AG09319 (cell line): ENCODE measurements at places on chromosomes 11 and 22.

DNA sequence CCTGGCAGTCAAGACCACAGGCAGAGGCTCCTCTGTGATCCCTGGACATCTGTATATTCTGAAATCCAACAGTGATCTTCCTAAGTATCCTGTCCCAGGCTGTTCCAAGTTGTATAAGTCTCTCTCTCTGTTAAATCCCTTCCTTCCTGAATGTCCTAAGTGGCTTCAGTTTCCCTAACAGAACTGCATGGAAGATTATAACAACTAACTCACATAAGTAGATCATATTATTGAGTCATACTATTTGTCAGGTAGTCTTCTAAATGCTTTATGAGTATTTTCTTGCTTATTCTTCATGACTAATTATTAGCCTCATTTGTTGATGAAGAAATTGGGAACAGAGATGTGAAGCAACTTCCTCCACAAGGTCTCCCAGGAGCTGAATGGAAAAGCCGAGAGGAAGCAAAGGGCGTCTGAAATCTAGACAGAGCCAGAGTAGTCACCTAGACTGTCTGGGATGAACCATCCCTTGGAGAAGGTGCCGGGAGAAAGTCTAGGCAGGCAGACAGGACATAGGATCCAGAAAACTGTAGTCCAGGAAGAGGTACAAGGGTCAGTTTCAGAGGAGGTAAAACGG lies 93.2 kb upstream of the FAT3 start:
- DNase-seq: no peak

GRCh38 chr11:107271425-107271824 lies 186.2 kb downstream of the CWF19L2 start:
- no peak for DNase-seq

GRCh38 chr11:96357794-96358193 lies 14.8 kb upstream of the MAML2 start:
- no peak for DNase-seq

- no peak for DNase-seq
Measured at GRCh38 chr11:128776424-128777284, 82.8 kb downstream of the FLI1 start.

DNA sequence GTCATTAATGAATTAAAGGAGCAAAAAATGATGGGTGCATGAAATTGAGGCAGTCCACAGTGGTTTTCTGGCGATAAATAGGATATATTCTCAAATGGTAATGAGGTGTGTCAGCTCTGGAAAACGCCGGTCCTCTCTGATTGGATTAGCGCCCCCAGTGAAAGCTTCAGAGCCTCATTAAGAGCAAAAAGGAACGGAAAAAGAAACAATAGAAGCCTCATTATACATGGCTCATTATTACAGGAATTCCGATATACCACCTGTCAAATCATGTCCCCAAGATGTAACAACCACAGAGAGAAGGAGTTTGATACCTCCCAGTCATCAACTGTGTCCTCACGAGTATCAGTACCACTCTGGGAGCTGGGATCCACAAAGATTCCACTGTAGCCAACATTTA lies 175.7 kb upstream of the PITPNB start:
- no peak for DNase-seq

DNA sequence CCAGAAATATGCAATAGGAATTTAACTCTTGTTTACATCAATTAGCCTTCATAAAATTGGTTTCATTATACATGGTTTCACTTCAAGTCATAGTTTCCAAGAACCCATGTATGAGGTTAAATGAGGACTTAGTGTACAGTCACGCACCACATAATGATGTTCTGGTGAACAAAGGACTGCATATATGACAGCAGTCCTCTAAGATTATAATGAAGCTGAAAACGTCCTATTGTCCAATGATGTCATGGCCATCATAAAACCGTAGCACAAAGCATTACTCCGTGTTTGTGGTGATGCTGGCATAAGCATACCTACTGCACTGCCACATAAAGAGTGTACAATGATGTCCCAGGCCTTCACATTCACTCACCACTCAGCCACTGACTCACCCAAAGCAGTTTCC lies 31.1 kb downstream of the SMCO4 start:
- DNase-seq: no peak

GRCh38 chr22:39689421-39689820 lies 118.9 kb downstream of the CACNA1I start:
- DNase-seq: no peak

- no peak for DNase-seq
Measured at GRCh38 chr11:65862941-65863888, 3.0 kb downstream of the MUS81 start.

DNA sequence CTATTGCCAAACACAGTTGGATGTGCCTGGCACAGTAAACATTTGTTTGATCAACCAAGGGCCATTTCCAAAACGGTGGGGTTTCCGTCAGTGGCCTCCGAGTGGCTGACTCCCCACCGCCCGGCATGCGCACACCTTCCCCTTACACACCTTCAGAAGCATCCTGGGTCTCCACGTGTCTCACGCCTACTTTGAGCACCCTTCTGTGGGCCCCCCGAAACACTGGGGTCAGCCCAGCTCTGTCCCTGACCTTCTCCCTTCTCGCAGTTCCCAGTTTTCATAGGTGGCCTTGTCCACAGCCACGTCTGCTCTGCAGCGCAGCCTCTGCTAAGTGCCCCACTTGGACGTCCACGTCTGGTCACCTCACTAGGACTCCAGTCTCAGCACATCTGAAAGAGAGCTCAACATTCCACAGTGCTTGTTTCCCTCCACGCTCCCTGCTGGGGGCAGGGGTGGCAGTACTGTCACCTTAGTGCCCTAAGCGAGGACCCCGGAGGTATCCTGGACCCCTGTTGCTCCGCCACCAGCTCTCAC lies 13.2 kb upstream of the SHANK2 start:
- DNase-seq: no peak

GRCh38 chr22:31233001-31233400 lies 20.9 kb downstream of the LIMK2 start:
- DNase-seq: no peak

GRCh38 chr11:63563201-63564055 lies at the start of gene PLAAT2:
PLAAT2 (minus strand) TSS chr11:63563379; CDS start chr11:63563324, 55 bp downstream.
- DNase-seq: no peak

DNA sequence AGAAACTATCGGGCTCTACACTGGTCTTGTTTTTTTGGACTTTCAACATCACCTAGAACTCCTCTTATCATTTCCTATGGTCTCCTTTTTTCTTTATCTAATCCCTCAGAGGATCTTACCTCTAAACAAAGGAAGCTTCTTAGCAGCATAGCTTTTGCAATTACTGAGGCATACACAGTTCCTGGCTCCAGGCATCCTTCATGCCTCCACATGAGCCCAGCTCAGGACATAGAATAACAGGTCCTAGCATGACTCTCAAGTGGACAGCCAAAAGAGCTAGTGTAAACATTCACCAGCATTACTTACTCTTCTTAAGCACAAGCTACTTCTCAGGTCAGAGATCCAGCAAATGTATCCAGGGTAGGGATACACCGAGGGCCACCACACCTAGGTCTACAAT lies 17.1 kb downstream of the CFAP300 start:
- DNase-seq: no peak

- no peak for DNase-seq
Measured at GRCh38 chr11:46696212-46696558, 4.2 kb downstream of the ARHGAP1 start.

DNA sequence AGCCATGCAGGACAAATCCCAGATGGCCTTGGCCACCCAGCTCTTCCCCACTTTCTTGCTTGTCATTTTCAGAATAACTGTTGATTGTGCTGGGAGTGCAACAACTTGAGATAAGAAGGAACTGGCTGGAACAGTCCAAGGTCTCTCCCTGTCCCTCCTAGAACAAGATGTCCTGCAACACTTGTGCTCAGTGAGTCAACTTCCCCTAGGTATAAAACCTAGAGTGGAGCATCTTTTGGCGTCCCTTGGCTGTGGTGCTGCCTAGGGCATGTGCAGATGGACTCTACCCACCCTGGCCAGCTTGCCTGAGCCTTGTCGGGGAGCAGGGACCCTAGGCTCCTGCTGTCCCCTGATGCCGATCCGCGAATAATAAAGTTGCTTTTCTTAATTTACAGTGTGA lies 86.0 kb upstream of the SLC22A12 start:
- DNase-seq: no peak
